Nephron progenitor cell (in vitro differentiated cells): ENCODE measurements at places on chromosomes 6 and 20.

DNA sequence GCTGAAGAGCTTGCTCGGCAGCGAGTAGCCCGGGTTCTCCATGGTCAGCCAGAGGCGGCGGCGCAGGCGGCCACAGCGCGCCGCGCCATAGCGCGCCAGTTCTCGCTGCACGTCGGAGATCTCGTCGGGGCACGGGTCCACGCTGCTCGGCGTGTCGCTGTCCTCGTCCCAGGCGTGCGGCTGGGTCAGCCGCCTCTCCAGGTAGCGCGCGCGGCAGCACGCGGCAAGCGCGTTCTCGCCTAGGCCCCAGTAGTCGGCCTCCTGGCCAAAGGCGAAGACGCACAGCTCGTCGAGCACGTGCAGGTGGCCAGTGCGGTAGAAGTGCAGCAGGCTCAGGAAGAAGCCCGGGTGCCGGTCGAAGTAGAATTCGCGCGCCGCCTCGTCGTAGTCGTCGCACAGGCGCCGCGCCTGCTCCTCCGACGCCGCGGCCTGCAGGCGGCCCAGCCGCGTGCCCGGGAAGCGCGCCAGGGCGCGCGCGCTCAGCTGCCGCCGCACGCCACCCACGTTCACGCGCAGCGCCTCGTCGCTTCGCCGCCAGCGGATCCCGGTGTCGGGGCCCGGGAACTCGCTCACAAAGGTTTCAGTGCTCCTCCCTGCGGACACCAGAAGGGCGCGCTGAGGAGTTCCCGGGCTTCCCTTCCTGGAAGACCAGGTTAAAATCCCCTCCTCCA lies 2.7 kb downstream of the KCNS1 start:
- H3K36me3 ChIP-seq = no peaks in the 10 kb centered on the region
- peaks cover 84% of the 10 kb centered on the region for H3K27me3 ChIP-seq
- DNase-seq = peak; percentile 68
- no peak overlapping the region for H3K27ac ChIP-seq

GRCh38 chr20:57717797-57718196 lies 8.0 kb upstream of the PMEPA1 start:
- DNase-seq = no peak
- peaks cover 25% of the 10 kb centered on the region for H3K4me1 ChIP-seq
- no peak overlapping the region for H3K27ac ChIP-seq
- no peaks in the 10 kb centered on the region for H3K36me3 ChIP-seq
- peaks cover 7% of the 10 kb centered on the region for H3K27me3 ChIP-seq
- H3K4me3 ChIP-seq = no peak overlapping the region

DNA sequence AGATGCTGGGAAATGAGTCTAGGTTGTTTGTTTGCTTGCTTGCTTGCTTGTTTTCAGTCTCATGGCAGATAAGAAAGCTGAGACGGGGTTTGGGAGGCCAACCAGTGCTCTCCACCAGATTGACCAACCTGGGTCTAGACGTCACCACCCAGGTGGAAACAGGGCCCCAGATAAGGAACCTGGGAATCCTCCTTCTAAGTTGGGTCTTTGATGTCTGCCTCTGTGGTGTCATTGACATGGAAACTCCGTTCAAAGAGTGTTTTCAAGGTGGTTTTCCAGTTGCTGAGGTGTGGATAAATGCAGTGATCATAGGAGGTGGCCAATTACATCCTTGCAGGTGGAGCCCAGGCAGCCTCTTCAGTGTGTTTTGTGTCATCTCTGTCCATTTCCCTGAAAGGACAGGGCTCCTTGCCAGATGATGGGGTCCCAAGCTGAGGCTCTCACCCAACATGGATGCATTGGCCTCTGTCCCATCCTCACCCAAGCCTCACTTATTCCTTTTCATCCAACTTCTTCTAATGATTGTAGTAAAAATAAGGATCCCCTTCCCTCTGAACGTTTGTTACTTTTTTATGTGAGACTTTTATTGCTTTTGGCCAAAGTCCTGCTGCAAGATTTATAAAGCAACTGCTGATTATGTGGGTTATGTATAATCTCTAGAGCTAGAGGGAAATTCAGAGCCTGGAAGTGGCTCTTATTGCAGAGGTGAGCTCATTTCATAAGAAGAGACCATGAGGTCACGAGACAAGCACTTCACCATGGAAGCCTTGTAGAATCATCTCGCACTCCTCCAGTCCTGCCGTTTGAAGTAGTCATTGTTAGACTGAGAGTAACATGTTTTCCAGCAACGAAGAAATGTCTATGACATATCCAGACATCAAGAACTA lies 32.0 kb upstream of the SYNDIG1 start:
- H3K27me3 ChIP-seq = peaks cover 11% of the 10 kb centered on the region
- H3K36me3 ChIP-seq = no peaks in the 10 kb centered on the region
- no peak overlapping the region for H3K4me3 ChIP-seq
- H3K4me1 ChIP-seq = peaks cover 2% of the 10 kb centered on the region
- DNase-seq = no peak
- H3K27ac ChIP-seq = no peak overlapping the region

DNA sequence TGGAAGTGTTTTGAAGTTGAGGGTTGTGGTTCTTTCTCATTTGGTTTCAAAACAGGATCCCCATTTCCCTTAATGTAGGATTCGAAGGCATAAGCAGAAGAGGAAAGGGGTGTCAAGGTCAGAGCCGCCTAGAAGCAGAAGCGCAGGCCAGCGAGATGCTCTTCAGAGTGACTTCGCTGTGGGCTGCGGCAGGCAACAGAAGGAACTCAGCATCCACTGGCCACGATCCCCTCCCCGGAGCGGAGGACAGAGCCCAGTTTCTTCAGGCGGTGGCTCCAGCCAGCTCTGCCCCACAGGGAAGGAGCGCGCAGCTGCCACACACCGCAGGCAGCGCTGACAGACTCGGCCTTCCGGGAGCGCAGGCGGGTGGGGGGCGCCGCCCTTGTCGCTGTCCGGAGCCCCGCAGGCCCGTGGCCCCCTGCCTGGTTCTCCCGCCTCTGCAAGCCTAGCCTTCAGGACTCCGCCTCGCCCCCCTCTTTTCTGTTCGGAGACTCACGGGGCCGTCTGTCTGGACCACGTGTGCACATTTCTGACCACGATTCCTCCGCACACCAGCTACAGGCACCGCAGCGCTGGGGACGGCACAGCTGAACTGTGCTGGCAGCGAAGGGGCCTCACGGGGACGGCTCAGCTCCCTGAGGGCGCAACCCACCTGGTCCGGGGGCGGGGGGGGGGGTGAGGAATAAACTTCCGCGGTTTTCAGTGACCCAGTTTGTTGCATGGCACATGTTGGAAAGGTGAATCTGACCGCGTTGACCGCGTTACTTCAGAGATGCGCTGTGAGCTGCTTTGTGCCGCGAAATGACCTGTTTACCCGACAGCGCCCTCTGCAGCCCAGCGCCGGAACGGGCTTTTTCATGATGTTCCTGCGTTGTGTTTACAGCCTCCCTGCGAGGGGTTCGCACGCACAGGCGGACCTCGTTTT lies 26.1 kb downstream of the TTLL2 start:
- DNase-seq = peak; percentile 88
- peak overlapping the region; percentile 80 for H3K4me3 ChIP-seq
- H3K4me1 ChIP-seq = peaks cover 37% of the 10 kb centered on the region
- H3K27ac ChIP-seq = no peak overlapping the region
- peaks cover 10% of the 10 kb centered on the region for H3K36me3 ChIP-seq

GRCh38 chr20:41260734-41261220 lies 56.8 kb downstream of the ZHX3 start:
- no peak overlapping the region for H3K4me3 ChIP-seq
- no peak for DNase-seq
- no peak overlapping the region for H3K27ac ChIP-seq
- no peaks in the 10 kb centered on the region for H3K27me3 ChIP-seq
- H3K4me1 ChIP-seq = peaks cover 5% of the 10 kb centered on the region

DNA sequence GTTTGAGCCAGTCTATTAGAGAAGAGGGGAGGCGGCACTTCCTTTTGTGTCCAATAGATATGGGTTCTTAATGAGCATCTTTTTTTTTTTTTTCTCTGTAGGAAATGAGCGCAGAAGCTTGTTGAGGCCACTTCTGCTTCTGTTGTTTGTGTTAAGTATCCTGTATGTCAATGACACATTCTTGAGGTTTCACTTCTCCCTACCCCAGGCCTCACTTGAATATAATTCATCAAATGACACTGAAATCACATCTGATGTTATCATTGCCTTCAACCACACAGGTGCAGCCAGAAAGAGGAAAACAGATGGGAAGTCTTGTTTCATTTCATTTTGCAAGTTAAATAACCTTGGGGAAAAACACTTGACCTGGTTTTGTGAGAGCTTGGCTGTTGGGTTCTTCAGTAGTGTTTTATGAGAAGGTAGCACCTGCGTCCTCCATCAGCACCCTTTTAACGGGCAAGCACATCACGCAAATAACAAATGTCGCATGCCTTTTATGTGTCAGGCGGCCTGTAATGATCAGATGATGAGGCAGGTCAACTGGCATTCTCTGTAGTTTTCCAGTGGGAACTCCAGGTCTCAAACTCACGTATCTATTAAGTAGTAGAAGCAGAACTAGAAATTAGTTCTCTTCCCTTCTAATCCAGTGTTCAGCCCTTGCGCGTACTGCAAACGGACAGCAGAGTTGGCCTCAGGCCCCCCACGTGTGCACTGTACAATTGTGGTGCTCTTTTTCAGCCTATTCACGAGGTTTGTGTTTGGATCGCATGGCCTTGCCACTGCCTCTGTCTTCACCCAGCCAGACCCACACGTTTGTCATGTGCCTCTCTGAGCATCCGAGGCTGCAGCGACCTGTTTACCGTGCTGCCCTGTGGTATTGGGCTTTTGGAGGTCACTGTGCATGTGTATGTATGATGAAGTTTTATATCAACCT lies 23.5 kb downstream of the PLEKHG1 start:
- peak overlapping the region; percentile 51 for H3K27ac ChIP-seq
- H3K36me3 ChIP-seq = peaks cover 52% of the 10 kb centered on the region
- peaks cover 7% of the 10 kb centered on the region for H3K27me3 ChIP-seq
- peaks cover 64% of the 10 kb centered on the region for H3K4me1 ChIP-seq
- DNase-seq = no peak
- H3K4me3 ChIP-seq = no peak overlapping the region

GRCh38 chr6:53353624-53354023 lies 4.9 kb upstream of the ELOVL5 start:
- no peaks in the 10 kb centered on the region for H3K36me3 ChIP-seq
- peaks cover 6% of the 10 kb centered on the region for H3K27me3 ChIP-seq
- H3K4me1 ChIP-seq = peaks cover 31% of the 10 kb centered on the region
- no peak for DNase-seq
- no peak overlapping the region for H3K4me3 ChIP-seq

- no peak for DNase-seq
- peaks cover 24% of the 10 kb centered on the region for H3K4me1 ChIP-seq
- no peak overlapping the region for H3K4me3 ChIP-seq
- H3K27ac ChIP-seq = no peak overlapping the region
- H3K27me3 ChIP-seq = no peaks in the 10 kb centered on the region
Measured at GRCh38 chr6:79463621-79464050, 73.6 kb downstream of the LCA5 start.

DNA sequence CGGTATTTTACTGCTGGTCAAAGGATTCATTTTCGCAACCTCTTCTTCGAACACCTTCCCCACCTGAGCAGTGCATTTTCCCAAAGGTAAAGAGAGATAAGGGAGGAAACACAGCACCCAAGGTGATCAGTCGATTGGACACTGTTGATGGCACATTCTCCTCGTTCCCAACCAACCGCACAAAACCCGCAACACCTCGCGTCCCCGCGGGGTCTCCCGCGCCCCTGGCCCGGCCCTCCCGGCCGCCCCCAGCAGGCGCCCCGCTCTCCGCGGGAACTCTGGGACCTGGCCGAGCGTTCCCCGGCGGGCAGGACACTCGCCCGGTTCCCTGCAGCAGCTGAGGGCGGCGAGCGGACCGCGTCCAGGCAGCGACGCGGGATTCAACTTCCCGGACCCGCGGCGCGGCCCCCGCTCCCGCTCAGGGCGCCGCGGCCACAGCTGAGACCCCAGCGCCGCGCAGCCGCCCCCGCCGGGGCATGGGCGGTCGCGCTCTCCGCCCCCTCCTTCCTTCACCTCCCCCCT lies 506 bp downstream of the RGS17 start:
- H3K36me3 ChIP-seq = peaks cover 12% of the 10 kb centered on the region
- no peak overlapping the region for H3K27ac ChIP-seq
- peak; percentile 55 for DNase-seq

DNA sequence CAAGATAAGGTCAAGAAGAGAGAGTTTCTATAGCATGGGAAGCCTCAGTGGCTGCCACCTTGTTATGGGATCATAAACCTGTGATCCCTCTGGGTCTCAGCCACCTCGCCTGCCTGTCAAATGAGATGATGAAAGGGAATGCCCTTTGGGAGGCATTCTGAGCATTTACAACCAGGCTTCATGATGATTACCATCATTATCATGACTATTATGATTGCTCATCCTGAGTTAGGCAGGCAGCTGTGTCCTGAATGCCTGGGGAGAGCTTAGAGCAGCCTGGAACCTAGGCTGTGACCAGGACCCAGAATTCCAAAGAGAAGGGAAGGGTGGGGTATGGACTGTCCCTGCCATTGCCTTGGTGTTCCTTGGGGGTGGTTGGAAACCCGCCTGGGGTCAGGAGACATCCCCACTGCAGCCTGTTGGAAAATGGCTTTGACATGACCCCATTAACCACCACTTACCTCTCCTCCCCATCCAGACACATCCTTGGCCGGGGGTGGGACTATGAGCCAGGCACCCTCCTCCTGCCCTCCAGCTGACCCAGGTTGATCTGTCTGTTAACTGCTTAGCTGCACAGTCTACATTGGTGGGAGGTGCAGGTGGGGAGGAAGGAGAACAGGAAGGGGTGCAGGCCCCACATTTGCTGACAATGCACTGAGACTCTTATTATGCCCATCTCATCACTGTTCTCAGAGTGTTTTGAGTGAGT lies 51.9 kb downstream of the LRFN2 start:
- H3K4me1 ChIP-seq = peaks cover 35% of the 10 kb centered on the region
- H3K27me3 ChIP-seq = peaks cover 42% of the 10 kb centered on the region
- DNase-seq = no peak
- no peak overlapping the region for H3K27ac ChIP-seq
- H3K4me3 ChIP-seq = no peak overlapping the region

- H3K36me3 ChIP-seq = peaks cover 42% of the 10 kb centered on the region
- no peaks in the 10 kb centered on the region for H3K27me3 ChIP-seq
- H3K4me3 ChIP-seq = no peak overlapping the region
- DNase-seq = no peak
Measured at GRCh38 chr6:38673397-38674165, 29.4 kb downstream of the GLO1 start.

- H3K36me3 ChIP-seq = peaks cover 14% of the 10 kb centered on the region
- no peaks in the 10 kb centered on the region for H3K27me3 ChIP-seq
- no peak for DNase-seq
- no peak overlapping the region for H3K4me3 ChIP-seq
Measured at GRCh38 chr6:20800229-20800628, 266.0 kb downstream of the CDKAL1 start.

GRCh38 chr20:51001430-51002265 lies 21.3 kb downstream of the KCNG1 start:
- DNase-seq = no peak
- peaks cover 5% of the 10 kb centered on the region for H3K27me3 ChIP-seq
- H3K4me1 ChIP-seq = peaks cover 59% of the 10 kb centered on the region
- no peak overlapping the region for H3K4me3 ChIP-seq
- peaks cover 39% of the 10 kb centered on the region for H3K36me3 ChIP-seq

- H3K27me3 ChIP-seq = peaks cover 2% of the 10 kb centered on the region
- no peak overlapping the region for H3K4me3 ChIP-seq
- peaks cover 28% of the 10 kb centered on the region for H3K4me1 ChIP-seq
Measured at GRCh38 chr20:52992632-52993031, 20.5 kb downstream of the TSHZ2 start.

- H3K27me3 ChIP-seq = no peaks in the 10 kb centered on the region
- DNase-seq = no peak
Measured at GRCh38 chr6:124493259-124493658, 469.0 kb upstream of the RNF217 start.
